T follicular helper cell (primary cell): ENCODE measurements at places on chromosomes 5 and 9.

GRCh38 chr5:149130121-149130914, 11.0 kb upstream of the ABLIM3 start:
- DNase-seq: no peak

DNA sequence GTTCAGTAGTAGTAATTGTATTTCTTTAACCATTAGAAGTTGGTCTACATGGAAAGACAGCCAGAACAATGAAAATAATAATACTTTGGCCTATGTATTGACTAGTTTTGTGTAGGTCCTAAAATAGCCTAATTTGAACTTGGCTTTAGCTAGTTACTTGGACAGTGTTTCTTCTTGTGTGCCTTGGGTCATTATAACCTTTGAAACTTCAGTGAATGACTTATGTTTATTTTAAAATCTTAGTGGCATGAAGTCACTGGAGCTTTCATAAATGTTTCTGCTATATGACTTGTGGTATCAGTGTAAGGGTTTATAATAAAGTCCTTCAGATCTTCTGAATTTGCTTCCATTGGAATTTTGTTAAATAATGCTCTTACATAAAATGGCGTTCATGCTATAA, 2.6 kb upstream of the FAM120AOS start:
- no peak for DNase-seq

- no peak for DNase-seq
Observed at GRCh38 chr5:137291436-137291835, 207.7 kb downstream of the SPOCK1 start.

DNA sequence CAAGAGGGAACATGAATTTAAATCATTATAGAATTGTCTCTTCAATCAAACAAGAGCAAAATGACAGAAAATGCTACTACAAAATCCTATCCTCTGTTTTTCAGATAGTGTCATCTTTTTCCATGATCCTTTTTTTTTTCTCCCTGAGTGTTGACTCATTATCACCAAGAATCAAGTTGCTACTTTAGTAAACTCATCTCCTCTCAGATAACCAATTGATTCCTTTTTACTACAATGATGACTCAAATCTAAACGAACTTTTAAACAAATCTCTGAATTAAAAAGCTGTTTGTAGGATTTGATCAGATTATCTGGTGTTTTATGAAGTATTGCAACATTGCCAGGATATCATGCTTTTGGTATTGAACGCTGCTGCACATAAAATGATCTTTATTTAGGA, 23.9 kb upstream of the IL7R start:
- no peak for DNase-seq

DNA sequence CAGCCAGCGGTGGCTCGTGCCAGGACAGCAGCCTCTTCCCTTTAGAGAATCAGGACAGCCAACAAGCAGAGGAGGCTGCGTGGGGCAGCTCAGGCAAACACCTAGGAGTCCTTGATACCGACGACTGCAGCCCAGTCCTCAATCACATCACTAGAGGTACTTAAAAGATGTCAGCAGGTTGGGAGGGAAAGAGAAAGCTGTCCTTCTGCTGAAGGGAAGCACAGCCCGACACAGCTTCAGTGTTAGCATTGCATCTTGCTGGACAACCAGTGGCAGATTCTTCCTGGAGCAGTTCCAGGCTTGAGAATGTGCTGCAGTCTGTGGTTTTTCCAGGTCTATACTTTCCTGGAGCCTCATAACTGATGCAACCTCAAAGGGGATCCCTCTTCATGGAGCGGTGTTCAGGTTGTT, 230.5 kb downstream of the SYK start:
- DNase-seq: no peak

DNA sequence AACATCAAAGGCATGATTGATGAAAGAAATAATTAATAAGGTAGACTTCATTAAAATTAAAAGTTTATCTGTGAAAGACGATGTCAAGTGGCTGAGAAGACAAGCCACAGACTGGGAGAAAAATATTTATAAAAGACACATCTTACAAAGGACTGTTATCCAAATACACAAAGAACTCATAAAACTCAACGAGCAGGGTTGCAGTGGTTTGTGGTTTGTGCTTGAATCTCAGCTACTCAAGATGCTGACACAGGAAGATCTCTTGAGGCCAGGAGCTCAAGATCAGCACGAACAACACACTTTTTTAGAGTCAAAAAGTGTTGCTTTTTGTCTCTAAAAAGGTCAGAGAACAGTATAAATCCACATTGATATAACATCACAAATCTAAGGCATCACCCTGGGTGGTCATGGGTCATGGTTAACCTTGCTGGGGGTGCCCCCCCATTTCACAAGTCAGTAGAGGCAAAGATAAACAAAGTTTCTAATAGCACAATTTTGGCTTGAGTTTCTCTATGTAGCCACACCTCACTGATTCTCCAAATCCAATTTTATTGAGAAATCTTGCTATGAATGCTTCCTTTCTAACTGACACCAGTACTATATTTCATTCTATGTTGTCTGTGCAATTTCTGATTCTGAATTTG, 342.9 kb upstream of the RPS23 start:
- DNase-seq: no peak

GRCh38 chr5:64165160-64165499, 513 bp upstream of the RNF180 start:
- no peak for DNase-seq

GRCh38 chr5:3839151-3839550, 243.5 kb downstream of the IRX1 start:
- DNase-seq: no peak

GRCh38 chr9:135039916-135040645, 47.4 kb upstream of the OLFM1 start:
- DNase-seq: no peak

- DNase-seq: no peak
Observed at GRCh38 chr5:124962735-124963134, 216.3 kb upstream of the ZNF608 start.

DNA sequence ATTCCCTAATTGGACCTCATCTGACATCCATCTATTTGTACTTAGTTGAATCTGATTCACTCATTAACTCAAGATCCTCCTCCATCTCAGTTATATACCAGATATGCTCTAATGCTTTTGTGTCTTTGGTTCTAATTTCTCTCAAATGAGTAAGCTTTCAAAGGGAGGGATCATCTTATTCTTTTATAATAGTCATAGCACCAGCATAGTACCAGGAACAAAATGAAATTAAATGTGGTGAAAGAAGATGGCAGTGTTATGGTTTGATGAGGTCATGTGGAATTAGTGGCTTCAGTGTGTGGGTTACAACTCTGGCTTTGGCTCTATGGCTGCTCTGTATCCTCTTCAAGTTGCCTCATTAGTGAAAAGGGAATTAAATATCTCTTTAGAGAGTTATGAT, 32.5 kb upstream of the ZNF366 start:
- no peak for DNase-seq

- DNase-seq: no peak
Observed at GRCh38 chr5:85813146-85813545, 804.6 kb upstream of the COX7C start.

GRCh38 chr9:88737031-88737430, 202.1 kb downstream of the NXNL2 start:
- no peak for DNase-seq

GRCh38 chr5:170006021-170006420, 25.7 kb upstream of the INSYN2B start:
- no peak for DNase-seq

DNA sequence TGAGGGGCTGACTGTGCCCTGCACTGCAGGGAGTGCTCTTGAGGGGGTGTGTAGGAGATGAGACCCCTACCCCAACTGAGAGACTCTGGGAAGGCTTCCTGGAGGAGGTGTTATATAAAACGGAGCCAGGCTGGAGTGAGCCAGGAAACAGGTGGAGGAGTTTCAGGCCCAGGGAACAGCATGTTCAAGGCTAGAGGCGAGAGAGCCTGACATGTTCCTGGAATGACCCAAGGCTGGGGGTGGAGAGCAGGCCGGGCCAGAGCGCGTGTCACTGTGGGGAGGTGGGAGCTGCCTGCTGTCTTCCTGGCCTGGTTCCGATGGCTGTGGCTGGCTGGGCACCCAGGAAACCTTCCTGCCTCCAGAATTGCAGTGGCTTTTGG, 48.7 kb downstream of the RXRA start:
- DNase-seq: no peak

DNA sequence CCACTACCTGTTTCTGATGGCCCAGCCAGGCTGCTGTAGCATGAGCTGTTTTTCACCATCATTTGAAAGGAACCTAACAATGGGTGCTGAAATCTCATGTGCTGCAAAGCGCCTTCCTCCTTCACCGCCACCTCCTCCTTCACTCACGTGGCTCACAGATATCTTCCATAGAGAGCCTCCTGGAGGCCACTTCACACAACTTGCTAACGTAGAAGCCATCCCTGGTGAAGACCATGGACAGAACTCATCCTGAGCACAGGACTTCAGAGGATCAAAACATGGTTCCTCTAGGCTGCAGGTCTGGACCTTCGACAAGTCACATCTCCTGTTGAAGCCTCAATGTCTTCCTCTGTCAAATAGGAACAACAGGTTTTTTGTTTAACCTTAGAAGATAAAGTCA, 155.5 kb upstream of the RAD23B start:
- no peak for DNase-seq

GRCh38 chr5:93736284-93736683, 5.1 kb downstream of the POU5F2 start:
- DNase-seq: no peak
